GM13976 (cell line): ENCODE measurements at places on chromosomes 3 and 15.

- DNase-seq, result no peak
Measured at GRCh38 chr15:51907136-51907862, 64.3 kb downstream of the LEO1 start.

- no peak for DNase-seq
Measured at GRCh38 chr3:81723732-81724313, 37.6 kb downstream of the GBE1 start.

DNA sequence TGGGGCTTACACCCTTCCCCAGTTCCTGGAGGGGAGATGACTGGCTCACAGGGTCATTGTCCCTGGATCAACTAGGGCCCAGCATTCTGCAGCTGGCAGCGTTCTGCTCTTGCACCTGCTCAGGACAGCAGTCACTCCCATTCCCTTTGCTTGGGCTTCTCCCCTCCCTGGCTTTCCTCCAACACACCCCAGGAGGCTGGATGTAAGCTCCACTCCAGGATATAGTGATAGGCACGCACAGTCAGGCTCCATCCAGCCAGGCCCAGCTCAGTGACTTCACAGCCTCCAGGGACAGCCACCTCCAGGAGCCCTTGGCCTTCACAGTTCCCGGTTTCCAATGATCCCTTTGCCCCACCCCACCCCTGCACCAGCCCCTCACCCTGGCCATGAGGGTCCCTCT, 1.9 kb downstream of the SPTBN5 start:
- DNase-seq, result no peak

- peak; percentile 77 for DNase-seq
Measured at GRCh38 chr15:92917598-92918407, 17.7 kb downstream of the CHD2 start.

GRCh38 chr3:15307580-15307979, 24.8 kb downstream of the SH3BP5 start:
- DNase-seq, result no peak

GRCh38 chr3:151109286-151109800, 23.9 kb downstream of the MED12L start:
- DNase-seq, result no peak
